Progenitor cell of endocrine pancreas (in vitro differentiated cells): ENCODE measurements at places on chromosomes 11 and 22. TPM values are rescaled to one million over a fixed set of nuclear protein-coding genes. Genes with fewer than 3 reads are reported as not detected.

GRCh38 chr11:15901054-15901453, 455.3 kb downstream of the SOX6 start:
- H3K27ac ChIP-seq, result peak overlapping the region; percentile 78
- H3K4me3 ChIP-seq, result no peak overlapping the region
- H3K4me1 ChIP-seq, result peaks cover 19% of the 10 kb centered on the region
- DNase-seq, result peak; percentile 24
- H3K36me3 ChIP-seq, result no peaks in the 10 kb centered on the region

- H3K4me1 ChIP-seq, result no peaks in the 10 kb centered on the region
- no peaks in the 10 kb centered on the region for H3K36me3 ChIP-seq
- H3K27me3 ChIP-seq, result peaks cover 35% of the 10 kb centered on the region
Measured at GRCh38 chr22:49381595-49382450, 445.9 kb downstream of the BRD1 start.

DNA sequence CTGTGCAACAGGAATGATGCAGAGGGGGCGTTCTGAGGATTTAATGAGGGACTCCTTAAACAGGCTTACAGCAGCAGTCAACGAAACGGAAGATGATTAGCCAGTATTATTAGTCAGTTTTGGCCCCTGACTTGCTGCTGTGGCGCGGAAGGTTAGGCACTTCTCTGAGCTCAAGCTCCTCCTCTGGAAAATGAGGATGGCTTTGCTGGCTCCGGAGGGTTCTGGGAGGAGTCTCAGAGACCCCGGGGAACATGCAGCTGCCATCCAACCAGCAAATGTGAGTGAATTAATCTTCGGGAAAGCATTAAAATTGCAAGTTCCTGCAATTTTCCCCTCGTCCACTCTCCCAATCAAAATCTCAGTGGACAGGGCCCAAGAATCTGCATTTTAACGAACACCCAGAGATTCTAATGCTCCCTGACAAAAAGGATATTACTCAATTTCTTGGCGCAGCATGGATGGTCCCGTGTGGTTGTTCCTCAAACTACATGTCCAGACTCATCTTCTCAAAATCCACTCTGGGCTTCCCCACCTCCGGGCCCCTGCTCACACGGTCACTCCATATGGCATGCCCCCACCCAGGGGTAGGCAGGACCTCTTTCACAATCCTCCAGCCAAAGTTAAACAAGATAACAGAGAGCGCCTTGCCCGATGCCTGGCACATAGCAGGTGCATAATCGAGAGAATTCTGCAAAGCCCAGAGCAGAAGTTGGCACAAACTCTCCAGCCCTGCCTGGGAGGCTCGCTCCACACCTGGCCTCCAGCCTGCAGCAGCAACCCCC, 6.4 kb downstream of the ELFN2 start:
- no peak overlapping the region for H3K27ac ChIP-seq
- DNase-seq, result no peak
- H3K27me3 ChIP-seq, result peaks cover 77% of the 10 kb centered on the region
- H3K4me3 ChIP-seq, result peak overlapping the region; percentile 79

The ASRGL1 gene
- 41.6 and 45.2 TPM in 2 replicates for total RNA-seq
